SW 1271 (cell line): ENCODE measurements at places on chromosomes 7 and 10.

GRCh38 chr7:50293509-50294179, 10.9 kb upstream of the IKZF1 start:
- DNase-seq, result no peak

DNA sequence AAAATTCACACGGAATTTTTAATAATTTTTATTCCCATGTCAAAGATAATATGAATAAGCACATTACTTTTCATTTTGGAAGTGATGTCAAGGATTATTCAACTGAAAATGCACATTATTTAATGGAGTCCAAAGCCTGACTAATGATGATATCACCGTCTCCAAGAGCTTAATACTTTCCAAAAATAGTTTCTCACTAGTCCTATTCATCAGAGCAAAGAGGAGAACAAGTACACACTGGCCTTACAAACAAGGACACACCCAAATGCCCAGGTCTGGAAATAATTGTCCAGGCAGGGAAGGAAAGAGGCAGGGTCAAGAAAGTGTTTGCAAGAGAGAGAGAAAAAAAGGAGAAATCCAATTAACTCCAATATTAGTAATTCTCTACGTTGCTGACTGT, 216.8 kb upstream of the CCDC6 start:
- DNase-seq, result no peak

GRCh38 chr7:106775552-106775936, 89.5 kb upstream of the PIK3CG start:
- DNase-seq, result peak; percentile 79

DNA sequence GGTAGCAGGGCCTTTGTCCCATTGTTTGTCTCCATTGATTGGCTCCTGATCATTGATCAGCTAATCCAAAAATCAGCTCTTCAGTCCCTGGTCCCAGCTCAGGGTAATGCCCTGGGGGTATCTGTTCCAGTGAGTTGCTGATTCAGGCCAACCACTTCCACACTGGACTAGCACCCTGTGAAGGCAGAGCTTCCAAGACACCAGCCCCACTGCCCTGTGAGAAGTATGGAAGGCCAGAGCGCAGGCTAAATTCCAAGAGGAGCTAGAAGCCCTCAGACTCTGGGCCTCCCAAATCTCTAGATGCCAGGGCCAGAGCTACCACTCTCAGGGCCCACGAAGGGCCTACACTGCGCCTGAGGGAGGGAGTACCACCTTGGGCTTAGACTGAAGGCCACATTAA, 10.4 kb downstream of the TMEM72 start:
- DNase-seq, result no peak

DNA sequence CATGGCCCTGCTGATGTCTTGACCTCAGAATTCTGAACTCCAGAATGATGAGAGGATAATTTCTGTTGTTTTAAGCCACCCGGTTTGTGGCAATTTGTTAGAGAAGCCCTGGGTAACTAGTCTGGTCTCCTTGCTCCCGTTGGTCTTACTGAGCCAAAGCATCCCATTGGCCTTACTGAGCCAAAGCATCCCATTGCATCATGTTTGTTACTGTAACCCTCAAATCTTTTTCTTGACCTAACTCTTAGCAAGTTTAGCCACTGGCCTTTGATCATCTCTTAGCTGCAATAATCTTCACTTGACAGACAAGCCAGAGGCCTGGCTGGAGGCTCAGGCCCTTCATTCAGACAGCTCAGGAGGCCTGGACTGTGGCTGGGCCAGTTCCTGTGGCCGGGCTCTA, 21.8 kb downstream of the TBXAS1 start:
- no peak for DNase-seq

DNA sequence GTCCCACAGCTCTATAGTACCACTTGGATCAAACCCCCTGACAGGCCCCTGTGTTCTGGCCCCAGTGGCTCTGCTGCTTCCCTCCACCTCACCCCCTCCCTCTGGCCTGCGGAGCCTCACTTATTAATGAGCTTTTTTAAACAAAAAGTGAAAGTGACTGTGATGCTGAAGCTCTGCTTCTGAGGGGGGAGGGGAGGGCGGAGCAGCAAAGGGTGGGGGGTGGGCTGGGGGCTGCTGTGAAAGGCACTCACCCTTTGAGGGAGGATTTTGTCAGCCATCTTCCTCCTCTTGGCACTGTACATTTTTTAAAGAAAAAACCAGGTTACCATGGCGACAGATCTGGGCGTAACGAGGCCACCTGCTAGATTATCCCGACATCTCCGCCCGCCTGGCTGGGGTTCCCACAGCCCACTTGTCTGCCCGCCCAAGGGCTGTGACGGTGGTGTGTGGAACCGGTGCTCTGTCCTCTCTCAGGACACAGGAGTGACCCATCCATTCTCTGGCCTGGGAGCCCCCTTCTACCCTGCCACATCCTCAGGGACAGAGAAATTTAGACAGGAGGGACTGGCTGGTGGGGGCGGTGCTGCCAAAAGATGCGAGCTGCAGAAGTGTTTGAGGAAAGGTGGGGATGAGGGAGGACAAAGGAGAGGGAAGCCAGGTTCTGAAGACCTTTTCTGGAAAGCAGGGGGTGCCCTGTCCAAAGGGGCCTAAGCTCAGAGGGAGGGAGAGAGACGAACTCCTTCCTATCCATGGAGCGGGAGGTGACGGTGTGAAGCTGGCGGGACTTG, 4.9 kb downstream of the SMARCD3 start:
- no peak for DNase-seq

- DNase-seq, result no peak
Measured at GRCh38 chr7:69553190-69553589, 45.1 kb upstream of the AUTS2 start.

- DNase-seq, result no peak
Measured at GRCh38 chr10:132743925-132744490, 41.9 kb downstream of the NKX6-2 start.

- no peak for DNase-seq
Measured at GRCh38 chr7:17548014-17548653, 249.7 kb downstream of the AHR start.

DNA sequence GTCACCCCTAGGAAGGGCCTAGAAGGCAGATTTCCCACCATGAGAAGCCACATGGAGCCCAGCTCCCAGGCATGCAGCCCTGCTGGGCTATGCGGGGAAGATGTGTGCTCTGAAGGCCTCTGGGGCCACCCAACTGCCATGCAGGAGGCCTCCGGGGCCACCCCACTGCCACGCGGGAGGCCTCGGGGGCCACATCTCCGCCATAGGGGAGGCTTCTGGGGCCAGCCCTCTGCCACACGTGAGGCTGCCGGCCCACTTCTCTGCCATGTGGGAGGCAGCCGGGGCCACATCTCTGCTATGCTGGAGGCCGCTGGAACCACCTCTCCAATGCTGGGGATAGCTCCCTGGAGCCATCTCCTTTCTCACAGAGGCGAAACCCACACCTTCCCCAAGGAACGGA, 451.8 kb downstream of the DNAJB6 start:
- no peak for DNase-seq

DNA sequence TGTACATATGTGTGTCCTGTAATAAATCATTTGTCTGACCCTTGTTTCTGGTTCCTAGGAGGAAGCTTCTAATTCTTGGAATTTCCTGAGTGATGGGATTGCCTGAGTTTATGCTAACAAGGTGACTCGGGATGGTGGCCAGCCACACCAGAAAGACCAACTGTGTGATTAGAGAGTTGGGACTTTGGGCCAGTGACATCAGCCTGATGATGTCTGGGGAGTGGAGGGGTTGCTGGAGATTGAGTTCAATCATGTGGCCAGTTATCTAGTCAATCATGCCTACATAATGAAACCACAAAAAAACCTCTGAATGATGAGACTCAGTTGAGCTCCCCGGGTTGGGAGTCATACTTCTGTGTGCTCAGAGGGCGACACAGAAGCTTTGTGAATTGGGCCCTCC, 23.5 kb upstream of the CARD11 start:
- DNase-seq, result no peak

- no peak for DNase-seq
Measured at GRCh38 chr7:98085674-98086073, 21.0 kb upstream of the LMTK2 start.

DNA sequence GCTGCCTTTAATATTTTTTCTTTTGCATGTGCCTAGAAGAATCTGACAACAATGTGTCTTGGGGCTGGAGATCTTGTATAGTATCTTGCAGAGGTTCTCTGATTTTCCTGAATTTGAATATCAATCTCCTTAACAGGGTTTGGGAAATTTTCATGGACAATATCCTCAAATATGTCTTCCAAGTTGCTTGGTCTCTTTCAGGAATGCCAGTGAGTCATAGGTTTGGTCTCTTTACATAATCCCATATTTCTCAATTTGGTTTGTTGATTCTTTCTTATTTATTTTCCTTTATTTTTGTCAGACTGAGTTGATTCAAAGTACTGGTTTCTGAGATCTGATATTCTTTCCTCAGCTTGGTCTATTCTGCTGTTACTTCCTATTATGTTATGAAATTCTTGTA, 208.7 kb upstream of the GLI3 start:
- DNase-seq, result no peak

- DNase-seq, result no peak
Measured at GRCh38 chr10:28892818-28893547, 215.7 kb downstream of the BAMBI start.

- no peak for DNase-seq
Measured at GRCh38 chr7:38462819-38463218, 168.4 kb downstream of the AMPH start.

GRCh38 chr7:116111475-116111874, 80.9 kb upstream of the TFEC start:
- no peak for DNase-seq

- no peak for DNase-seq
Measured at GRCh38 chr10:98486421-98486820, 39.7 kb upstream of the HPS1 start.

DNA sequence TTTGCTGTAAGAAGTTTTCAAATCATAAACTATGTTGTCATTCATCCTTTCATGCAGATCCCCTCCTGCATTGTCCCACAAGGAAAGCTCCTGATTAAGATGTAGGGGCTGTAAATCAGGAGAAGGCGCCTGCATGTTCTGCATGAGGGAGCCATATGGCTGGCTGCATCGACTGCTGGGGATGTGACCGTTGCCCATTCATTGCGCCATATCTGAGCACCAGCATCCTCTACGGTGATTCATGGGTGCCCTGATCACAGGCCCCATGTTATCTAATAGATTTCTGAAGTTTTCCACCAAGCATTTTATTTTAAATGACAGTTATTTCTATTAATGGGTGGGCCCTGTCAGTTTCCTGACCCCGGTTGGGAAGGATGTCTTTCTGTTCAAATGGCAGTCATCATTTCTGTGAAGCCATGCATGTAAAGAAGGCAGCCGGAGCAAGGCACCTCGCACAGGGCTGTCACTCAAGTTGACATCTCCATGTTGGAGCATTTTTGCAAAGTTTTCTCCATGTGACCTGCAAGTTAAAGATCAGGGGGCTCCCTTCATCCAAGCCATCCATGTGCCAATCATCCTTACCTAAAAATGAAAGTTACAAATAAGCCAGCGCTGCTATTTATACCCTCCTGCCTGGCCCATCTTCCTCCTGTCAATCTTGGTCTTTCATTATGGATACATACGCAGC, 128.8 kb downstream of the TEX36 start:
- DNase-seq, result no peak

DNA sequence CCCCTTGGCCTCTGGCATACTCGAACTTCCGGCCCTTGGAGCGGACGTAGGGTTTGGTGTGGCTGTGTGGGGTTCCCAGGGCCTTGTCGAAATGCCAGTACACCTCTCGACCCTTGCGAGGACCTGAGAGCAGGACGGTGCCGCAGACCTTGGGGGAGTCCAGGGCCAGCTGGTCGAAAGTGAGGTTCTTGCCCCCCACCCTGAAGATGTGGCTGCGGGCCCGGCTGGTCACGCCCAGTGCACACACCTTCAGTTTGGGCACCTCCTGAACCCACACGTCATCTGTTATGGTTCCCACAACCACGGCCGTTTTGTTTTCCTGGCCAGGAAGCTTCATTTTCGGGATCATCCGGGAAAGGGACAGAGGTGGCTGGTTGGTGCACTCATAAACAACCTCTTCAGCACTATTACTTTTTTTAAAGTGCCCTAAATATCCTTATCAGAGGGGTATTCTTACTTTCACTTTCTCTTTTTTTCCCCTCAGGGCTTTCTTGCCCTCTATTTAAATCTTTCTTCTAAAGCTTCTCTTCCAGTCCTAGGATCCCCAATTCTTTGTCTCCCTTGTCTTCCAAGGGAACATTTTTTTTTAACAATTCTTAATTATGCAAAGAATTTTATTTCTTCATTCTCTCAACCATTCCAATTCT, 44.9 kb upstream of the FAM3C start:
- DNase-seq, result no peak

- DNase-seq, result no peak
Measured at GRCh38 chr7:25117226-25118047, 7.6 kb downstream of the CYCS start.

GRCh38 chr7:37342688-37343471, 105.8 kb downstream of the ELMO1 start:
- DNase-seq, result no peak

- DNase-seq, result no peak
Measured at GRCh38 chr7:156470399-156471320, 169.9 kb upstream of the RNF32 start.

GRCh38 chr10:80407812-80408241, 524 bp upstream of the PRXL2A start:
- no peak for DNase-seq

DNA sequence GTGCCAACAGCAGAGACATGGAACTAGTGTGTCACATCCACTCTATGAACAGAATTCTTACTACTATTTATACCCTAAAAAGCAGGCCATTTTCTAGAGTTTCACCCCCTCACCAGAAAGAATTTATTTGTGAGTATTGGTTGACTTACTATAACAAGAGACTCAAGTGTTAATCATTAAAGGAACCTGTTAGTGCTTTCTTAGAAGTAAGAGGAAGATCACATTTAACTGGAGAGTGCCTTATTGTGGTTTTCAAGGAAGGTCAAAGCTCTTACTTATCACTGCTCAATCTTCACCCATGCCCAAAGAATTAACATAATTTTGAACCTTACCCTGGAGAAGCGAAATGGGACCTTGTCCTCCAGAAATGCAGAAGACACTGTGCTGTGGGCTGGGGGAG, 169.3 kb upstream of the PRSS1 start:
- no peak for DNase-seq
